ENCODE measurements at places on chromosomes 2 and 18.

- no peak for DNase-seq
Measured at GRCh38 chr18:63292831-63293683, 26.5 kb downstream of the BCL2 start.

GRCh38 chr2:163466331-163467250 is 269.2 kb downstream of the FIGN start:
- no peak for DNase-seq

- DNase-seq = no peak
Measured at GRCh38 chr2:71704688-71705087, 251.3 kb downstream of the DYSF start.

DNA sequence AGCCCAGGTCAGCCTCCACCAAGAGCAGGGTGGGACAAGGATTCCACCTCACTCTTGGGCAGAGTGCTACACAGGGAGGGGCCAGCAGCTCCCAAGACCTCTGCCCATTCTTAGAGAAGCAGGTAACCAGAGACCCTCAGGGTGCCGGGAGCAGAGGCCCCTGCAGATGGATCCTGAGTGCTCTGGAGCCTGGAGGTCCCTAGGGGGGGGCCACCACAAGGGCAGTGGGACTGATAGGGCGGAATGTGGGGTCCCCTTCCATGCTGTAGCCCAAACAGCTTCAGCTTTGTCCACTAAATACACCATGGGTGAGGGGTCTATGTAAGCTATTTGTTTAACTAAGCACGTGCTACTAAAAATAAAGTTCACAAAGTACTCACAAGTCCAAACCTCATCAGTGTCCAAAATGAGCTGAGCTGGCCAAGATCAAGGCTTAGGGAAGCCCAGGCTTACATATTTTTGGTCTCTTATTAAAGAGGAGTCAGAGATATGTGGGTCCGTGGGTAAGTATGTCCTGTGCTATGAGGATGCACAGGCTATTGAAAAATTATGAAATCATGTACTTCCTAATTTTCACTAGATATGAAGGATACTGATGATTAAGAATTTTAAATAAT is 21.5 kb upstream of the GPC1 start:
- no peak for DNase-seq

DNA sequence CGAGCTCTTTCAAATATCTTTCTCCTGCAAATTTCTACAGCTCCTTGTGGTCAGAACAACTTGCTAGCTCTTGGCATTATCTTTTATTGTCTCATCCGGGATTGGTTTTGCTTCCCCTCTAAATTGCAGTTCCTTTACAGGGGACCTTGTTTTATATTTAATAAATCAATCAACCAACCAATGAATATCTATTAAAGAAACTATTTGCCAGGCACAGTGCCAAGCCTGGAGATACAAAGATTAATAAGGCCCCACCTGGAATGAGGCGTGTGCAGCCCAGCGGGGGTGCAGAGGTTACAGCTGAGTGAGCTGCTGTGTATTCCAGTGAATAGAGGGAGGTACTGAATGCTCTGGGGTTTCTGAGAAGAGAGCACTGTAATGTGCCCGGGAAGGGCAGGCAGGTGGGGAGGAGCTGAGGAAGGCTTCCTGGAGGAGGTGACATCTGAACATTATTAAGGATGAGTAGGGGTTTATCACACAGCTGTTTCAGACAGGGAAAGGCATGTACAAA is 51.8 kb downstream of the LIPG start:
- no peak for DNase-seq

- DNase-seq = no peak
Measured at GRCh38 chr18:52077251-52077983, 262.6 kb upstream of the DCC start.

DNA sequence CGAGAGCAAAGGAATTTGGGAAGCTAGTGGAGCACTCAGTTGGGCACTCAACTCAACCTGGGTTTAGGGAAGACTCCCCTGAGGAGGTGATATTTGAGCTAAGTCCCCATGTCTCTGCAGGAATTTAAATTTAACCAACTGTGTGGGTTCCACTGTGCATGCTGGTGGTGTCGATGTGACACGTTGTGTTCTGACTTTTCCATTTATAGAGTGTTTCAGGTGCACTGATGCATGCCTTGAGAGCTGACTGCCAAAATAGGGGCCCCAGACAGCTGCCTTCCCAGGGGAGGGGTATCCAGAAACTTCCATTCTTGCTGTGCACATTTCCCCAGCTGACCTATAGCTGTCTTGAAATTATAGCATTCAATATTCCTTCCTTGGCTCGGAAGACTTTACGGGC is 63.7 kb upstream of the BCL2L11 start:
- no peak for DNase-seq

- no peak for DNase-seq
Measured at GRCh38 chr2:201999279-201999678, 34.4 kb upstream of the FZD7 start.

DNA sequence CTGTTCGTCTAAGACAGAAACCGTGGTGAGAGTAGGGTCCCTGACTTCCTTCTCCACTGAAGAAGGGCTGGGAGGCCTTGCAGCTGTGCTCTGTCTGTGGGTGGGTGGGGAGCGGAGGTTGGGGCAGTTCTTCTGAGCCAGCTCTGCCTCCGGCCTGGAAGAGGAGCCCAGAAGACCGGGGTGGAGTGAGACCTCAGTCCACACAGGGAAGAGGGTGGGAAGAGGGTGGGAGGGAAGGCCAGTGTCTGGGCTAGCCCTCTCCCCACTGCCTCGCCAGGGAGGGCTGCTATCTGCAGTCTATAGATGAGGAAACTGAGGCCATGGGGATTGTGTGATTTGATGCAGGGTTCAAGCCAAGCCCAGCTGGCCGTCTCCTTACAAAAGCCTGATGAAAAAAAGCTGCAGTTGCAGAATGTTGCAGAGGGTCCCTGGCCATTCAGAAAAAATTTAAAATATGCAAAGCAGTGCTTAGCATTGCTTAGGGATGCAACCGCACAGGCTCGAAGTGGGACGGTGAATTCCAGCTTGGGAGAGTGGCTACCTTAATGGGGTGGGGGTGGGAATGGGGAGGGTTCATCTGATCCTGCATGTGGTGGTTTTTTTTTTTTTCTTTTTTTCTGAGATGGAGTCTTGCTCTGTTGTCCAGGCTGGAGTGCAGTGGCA is 181.6 kb upstream of the HS6ST1 start:
- no peak for DNase-seq

GRCh38 chr2:120344214-120344975 is 1.5 kb upstream of the INHBB start:
- DNase-seq = no peak
